ENCODE measurements at places on chromosomes 5 and 9.

- DNase-seq = no peak
Observed at GRCh38 chr5:77924081-77924480, 147.9 kb upstream of the TBCA start.

DNA sequence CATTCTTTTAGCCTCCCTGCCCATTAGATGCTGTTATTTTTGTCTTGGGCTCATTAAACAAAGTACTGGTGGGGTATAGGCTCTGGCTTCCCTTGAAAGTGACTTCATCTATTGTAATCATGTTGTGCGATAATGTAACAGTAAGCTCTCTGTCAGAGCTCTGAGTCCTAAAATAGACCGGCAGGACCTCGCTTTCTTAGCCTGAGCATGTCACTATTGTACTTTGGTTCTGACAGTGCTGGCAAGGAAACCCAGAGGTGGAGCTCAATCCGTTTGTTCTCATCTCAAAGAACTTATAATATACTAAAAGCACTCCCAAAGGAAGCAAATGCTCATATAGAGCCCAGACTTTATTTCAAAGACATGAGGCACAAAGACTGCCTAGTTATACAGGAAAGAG, 339.1 kb upstream of the CCNH start:
- DNase-seq = no peak

DNA sequence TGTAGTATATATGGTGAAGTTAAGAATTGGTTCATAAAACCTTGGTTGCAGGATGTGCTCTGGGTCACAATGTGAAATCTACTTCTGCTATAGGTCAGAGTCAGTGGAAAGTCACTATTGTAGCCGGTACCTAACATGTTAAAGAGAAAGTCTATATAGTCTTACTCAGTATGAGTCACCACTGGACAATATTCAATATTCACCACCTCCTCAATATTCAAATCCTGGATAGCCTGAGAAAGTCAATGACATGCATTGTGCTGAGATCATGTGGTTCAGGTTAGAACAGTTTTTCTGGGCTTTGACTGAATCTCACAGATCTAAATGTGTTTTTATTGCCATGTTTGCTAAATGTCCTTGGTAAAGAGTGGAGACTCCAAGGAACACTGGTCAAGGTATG, 108.8 kb downstream of the HMHB1 start:
- DNase-seq = no peak

DNA sequence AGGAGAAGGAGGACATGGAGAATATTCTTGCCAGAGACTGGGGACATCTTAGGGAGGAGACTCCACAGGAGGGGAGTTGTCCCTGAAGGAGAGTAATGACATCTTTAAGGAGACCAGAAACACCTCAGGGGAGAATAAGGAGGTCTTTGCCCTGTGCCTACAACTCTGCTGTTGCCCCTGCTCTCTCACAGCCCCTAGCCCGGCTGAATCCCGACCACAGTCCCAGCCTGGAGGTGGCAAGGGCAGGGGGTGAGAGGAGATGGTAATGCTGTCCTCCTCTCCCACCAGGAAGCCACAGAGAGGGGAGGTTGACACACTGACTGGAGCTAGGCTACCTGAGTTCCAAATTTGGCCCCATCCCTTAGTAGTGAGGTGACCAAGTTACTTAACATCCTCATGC, 30.2 kb upstream of the ENHO start:
- no peak for DNase-seq

- DNase-seq = no peak
Observed at GRCh38 chr9:124685217-124685616, 85.9 kb downstream of the NR6A1 start.

DNA sequence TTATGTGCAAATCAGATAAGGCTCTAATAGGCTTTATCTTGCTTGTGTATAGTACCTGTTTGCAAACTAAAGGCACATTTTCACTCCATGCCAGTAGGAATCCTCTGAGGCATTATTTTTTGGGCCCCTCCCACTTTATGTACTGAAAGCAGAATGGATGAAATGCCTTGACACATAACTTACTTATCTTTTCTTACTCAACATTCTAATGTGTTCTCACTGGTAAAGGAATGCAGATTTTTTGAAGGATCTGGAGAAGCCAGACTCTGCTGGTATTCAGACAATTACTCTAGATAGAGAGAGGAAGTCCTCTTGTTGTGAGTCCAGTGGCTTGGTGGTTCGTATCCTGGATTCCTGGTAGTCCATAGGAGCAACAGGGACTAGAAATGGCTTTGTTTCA, 336.7 kb downstream of the CCDC171 start:
- no peak for DNase-seq

GRCh38 chr5:95181644-95182043, 103.2 kb downstream of the MCTP1 start:
- no peak for DNase-seq

GRCh38 chr9:115482747-115483146, 364.8 kb upstream of the TNC start:
- no peak for DNase-seq

DNA sequence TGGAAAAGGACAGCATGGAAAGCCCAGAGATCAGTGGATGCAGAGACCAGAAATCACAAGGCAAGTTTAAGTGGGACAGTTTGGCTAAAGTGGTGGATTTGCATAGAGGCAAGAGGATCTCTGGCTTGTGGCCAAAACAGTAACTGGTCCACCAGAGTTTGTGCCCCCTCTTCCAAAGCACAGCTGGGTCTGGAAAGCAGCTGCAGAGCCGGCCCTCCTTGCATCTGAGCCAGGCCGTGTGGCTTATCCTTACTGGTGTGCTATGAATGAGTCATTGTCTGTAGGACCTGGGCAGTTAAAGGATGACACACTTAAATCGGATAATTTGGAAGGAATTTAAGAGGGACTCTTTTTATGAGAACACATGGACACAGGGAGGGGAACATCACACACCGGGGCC, 146.6 kb downstream of the PIP5K1B start:
- no peak for DNase-seq

- no peak for DNase-seq
Observed at GRCh38 chr5:23825196-23825595, 317.8 kb downstream of the PRDM9 start.

DNA sequence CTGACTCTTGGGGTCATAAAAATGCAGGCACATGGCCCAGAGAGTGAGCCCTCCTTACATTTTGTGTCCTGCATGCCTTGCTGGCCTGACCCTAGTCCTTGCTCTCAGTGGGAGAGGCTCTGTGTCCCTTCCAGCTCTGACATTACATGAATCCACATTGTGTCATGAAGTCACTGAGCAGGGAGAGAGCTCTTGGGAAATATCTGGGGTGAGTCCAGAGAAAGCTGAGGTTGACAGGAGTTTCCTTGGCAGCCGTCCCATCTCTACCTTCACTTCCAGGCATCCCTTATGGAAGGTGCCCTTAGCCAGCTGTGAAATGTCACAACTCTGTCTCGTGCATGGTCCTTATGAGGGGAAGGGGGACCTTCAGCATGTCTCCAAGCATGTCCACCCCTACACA, 41.0 kb downstream of the FAT2 start:
- no peak for DNase-seq

DNA sequence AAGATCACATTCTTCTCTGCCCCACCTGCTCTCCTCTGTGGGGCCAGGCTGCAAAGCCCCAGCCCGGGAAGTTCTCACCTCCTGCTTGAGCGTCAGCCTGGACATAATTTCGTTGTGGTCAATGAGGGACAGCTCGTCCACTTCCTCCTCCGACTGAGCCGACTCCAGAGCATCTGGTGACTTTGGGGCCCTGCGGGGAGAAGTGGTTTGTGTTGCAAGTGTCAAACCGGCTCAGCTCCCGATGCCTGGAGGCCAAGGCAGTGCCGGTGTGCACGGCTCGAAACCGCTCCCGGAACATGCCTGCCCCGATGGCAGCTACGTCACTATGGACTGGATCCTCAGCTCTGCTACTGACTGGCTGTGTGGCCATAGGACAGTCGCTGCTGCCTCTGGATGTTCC, 52.8 kb downstream of the PRRT1B start:
- DNase-seq = no peak

DNA sequence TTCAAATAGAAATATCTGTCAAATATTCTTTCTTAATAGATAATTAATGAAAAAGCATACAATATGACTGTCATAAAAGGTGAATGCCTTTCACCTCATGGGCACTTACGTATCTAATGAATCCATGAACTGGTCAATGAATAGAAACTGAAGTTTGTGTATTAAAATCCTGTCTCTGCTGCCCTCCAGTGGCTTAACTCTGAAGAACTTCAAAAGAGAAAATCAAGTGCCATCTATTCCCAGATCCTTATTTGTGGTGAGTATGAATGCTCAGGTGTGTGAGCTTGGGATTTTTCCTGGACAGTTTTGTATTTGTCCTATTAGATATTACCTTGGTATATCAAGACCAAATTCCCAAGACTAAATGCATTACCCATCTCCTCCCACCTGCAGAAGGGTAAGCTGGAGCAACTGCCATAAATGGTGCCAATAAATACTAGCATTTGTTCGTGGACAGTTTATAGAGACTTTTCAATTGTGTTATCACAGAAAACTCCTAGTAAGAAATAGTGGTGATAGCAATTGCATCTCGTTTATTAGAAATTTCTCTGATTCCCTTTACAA, 44.0 kb upstream of the SVEP1 start:
- DNase-seq = no peak

- DNase-seq = no peak
Observed at GRCh38 chr9:5596173-5596572, 32.7 kb upstream of the RIC1 start.

- DNase-seq = no peak
Observed at GRCh38 chr9:126830827-126831226, 26.0 kb downstream of the ZBTB43 start.

- DNase-seq = no peak
Observed at GRCh38 chr9:8823131-8823895, 1023.7 kb upstream of the DMAC1 start.

- peak; percentile 65 for DNase-seq
Observed at GRCh38 chr5:82356808-82357671, 78.9 kb upstream of the RPS23 start.

- DNase-seq = no peak
Observed at GRCh38 chr5:125142458-125142857, 396.0 kb upstream of the ZNF608 start.

DNA sequence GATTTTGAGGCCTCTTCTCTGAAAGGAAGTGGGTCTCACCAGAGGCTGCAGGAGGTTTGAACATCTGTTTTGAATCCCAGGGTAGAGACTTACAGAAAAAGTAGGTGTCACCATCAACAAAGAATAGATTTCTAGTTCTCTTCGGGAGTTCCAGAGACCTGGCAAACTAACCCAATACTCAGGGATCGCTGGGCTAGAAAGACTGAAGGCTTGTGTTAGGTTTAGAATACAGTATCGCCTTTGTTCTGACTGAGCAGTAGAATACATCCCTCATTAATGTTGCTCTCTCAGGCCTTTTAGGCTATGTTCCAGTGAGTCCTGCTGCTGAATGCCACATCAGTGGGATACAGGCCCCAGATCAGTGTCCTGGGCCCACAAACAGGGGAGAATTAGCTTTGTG, 27.2 kb downstream of the RUSC2 start:
- no peak for DNase-seq

DNA sequence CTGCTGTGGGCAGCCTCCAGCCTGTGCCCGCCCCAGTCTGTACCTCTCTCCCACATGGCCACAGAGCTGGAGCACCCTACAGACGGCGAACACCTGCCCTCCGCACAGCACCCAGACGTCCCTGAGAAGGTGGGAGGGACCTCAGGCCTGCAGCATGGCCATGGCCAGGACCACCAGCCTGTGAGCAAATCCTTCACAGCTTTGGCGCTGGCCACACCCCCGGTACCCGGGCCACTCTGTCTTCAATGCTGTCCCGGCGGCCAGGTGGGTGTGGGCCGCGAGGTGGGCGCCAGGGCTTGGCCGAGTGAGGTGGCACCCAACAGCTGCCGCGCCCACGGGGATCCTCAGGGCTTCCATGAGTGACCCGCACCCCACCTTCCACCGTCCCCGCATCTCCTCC, 18.7 kb downstream of the NOTCH1 start:
- DNase-seq = no peak

DNA sequence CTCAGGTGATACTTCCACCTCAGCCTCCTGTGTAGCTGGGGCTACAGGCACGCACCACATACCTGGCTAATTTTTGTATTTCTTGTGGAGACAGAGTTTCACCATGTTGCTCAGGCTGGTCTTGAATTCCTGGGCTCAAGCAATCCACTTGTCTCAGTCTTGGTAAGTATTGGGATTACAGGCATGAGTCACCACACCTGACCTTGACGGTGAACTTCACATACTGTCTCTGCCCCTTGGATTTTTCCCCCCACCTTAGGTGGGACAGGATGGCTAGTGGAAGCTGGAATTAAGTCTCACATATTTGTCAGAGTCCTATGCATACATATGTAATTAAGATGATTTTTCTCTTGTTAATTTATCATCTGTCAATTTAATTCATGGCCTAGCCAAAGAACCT, 20.9 kb upstream of the RFK start:
- DNase-seq = no peak

- no peak for DNase-seq
Observed at GRCh38 chr5:57420801-57421200, 61.8 kb downstream of the ACTBL2 start.

All from stimulated activated CD4-positive, alpha-beta T cell treated with anti-CD3 and anti-CD28 coated beads, Interleukin-12 subunit alpha, Interleukin-12 subunit beta, amount 100 ng/mL, for 24 hours (primary cell).